T-helper 9 cell (primary cell): ENCODE measurements at places on chromosomes 16 and 17.

GRCh38 chr16:15396948-15397594 is 1.5 kb downstream of the MPV17L start:
- DNase-seq: no peak

DNA sequence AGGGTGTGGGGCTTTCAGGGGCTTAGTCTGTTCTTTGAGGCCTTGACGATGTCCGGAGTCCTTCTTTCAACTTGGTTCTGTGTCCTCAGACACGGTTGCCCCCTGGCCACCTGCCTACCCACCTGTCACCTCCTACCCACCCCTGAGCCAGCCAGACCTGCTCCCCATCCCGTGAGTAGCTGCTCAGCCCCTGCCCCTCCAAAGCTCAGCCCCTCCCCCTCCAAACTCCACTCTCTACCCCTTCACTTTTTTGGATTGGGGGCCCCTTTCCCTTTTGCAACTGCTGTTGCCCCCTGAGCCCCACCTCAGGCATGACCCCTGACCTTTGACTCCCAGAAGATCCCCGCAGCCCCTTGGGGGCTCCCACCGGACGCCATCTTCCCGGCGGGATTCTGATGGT is 1.2 kb downstream of the LAT start:
- no peak for DNase-seq

DNA sequence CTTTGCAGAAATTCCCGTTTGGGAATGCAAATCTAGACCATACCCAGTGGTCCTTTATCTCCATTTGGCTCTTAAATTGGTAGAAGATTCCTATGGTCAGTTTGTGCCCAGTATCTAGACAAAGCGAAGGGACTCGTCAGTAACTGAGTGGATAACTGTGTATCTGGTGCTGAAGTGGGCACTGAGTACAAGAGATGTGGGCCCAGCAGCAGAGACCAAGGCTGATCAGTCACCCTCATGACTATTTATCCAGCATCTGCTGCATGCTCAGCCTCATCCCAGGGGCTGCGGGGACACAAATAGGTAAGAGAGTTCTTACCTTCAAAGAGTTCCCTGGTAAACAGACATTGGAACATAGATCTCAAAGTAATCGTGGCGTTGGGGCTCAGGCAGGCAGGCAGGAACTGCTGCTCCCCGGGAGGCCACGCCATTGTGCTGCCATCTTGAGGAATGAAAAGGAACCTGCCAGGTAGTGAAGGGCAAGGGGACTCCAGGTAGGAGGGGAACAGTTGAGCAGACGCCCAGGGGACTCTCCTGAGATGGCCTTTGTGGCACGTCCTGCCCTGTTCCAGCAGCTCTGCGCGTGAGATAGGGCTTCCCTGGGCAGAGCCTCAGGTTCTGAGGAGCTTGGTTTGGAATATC is 10.3 kb downstream of the NT5M start:
- peak; percentile 56 for DNase-seq

DNA sequence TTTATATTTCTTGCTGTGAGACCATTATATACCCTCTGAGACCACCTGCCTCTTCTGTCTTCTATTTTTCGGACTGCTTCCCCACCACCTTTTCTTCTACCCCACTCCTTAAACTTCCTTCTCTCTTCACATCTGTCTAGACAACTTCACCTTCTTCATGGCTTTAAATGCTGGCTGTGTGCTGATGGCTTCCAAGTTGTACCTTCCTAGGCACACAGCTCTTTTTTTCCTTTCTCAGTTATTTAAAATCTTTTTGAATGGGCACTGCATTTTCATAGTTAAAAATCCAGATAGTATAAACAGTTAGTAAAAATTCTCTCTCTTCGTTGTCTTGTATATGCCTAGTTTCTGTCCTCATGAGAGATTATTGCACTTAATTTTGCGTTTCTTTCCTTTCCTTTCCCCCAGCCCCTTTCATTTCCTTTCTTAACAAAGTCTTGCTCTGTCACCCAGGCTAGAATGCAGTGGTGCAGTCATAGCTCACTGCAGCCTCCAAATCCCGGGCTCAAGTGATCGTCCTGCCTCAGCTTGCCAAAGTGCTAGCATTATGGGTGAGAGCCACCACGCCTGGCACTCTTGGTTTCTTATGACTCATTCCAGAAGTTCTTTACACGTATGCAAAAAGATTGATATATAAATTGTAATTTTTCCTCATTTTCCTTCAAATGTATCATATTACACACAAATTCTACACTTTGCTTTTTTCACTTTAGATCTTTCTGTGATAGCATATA is 114.3 kb downstream of the NPIPB5 start:
- DNase-seq: no peak

DNA sequence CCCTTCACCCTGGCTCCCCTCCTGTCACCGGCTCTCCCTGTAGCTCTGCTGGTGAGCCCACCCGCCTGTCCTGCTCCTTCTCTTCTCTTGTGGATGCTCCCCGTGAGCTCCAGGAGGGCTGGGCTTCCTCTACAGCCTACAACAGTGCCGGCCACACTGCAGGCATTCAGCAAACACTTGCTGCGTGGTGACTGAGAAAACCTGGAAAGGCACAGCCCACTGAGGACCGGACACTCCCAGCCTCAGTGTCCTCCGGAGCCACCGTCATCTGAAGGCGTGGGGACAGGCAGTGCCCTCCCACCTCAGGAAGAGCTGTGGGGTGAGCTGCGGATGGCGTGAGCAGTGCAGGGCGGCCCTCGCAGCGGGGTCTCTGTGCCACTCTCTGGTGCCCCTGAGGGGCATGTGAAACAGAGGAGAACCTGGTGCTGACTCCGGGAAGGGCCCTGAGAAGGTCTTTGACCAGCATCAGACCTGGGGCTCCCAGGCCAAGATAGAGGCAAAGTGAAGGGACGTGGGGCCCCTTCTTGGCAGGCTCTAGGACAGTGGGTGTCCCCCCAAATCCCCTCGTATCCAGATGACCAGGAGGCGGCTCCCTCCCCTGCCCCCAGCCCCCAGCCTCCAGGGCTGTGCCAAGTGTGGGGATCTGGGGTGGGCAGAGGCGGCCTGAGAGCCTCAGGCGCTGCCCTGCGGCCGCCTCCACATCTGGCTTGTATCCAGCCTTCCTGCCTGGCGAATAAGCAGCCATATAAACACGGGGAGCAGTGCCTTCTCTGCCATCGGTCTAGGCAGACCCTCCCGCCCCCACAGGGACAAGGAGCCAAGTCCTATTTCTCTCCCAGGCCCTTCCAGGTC is 44.0 kb upstream of the PABPN1L start:
- no peak for DNase-seq

DNA sequence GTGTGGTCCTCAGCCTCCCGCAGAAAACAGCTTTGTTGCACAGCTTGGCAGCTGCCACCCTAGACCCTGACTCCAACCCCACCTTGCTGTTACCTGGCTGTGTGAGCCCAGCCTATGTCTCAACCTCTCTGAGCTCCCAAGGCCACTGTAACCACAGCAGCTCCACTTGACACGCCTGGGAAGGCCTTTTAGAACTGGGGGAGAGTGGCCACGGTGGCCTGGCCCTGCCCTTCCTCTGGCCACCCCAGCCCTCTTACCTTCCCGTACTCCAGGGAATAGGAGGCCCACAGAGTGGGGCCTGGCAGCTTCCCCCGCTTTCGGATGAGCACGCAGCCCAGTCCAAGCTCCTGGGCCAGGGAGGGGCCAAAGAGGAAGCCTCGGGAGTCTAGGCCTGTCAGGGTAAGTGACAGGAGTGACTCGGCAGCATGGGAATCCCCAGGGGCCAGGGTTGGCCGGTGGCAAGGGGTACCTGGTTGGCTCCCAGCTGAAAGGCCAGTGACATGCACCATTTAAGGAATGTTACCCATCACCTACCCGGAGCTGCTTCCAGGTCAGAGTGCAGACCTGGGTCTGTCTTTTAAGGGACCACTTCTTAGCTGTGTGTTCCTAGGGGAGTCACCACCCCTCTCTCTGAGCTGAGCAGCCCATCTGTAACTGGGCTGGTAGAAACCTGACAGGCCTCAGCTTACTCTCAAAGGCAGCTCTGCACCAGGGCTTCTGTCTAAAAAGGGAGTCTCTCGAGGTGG is 1.4 kb downstream of the APRT start:
- DNase-seq: no peak

DNA sequence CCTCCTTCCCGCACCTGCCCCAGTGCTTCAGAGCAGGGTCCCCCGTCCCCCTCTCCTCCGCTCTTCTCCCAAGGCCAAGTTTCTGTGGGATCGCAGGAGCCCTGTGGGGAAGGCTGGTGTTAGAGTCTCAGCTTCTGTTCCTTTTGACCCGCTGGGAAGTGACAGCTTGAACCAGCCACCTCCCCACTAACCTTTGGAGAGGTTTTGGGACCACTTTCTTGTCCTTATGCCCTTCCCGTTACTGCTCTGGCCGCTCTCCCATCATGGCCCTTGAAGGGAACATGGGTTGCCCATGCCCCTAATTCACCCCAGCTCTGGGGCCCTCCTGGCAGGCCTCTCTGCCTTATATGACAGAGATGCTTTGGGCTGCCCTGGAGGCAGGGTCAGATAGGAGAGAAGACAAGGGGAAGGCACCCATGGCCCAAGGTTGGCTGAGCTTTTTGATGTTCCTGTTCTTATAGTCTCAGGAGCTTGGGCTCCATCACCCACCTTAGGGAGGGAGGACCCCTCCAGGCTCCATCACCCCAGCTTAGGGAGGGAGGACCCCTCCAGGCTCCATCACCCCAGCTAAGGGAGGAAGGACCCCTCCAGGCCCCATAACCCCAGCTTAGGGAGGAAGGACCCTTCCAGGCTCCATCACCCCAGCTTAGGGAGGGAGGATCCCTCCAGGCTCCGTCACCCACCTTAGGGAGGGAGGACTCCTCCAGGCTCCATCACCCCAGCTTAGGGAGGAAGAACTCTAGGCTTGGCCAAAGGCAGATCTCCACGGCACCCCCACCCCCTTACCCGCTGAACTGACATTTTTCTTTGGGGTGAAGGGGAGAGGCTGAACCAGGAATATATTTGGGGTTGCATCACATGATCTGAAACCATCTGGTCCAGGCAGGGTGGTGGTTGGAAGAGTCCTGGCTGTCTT is 45.0 kb downstream of the NT5M start:
- DNase-seq: no peak

DNA sequence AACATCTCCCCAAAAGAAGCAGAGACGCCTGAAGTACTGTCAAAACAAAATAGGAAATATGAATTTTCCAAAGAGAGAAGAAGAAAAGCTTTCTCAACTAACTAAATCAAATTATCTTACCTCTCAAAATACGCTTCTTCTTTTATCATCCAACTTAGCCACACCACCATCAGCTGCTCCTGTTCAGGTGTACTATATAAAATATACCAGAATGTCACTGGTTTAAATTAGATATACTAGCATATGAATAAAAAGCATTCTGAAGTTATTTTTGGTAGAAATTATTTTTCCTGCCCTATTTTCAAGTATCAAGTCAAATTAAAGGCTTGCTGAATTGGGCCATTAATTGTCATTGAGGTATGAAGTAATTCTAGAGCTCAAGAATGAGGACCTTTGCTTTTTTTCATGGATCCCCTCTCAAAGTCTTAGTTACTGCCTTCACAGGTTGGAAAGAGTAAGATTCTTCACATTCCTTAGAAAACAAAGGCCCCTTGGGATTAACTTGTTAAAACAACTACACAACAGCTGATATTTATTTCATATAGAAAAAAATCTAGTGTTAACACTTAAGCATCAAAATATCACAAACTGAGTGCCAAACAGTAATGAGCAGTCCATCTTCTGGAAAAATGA is 30.1 kb downstream of the INTS2 start:
- DNase-seq: no peak

GRCh38 chr16:63998-64913 is 8.2 kb downstream of the RHBDF1 start:
- DNase-seq: no peak

- DNase-seq: no peak
Observed at GRCh38 chr17:69367298-69367697, 40.4 kb upstream of the ABCA5 start.

DNA sequence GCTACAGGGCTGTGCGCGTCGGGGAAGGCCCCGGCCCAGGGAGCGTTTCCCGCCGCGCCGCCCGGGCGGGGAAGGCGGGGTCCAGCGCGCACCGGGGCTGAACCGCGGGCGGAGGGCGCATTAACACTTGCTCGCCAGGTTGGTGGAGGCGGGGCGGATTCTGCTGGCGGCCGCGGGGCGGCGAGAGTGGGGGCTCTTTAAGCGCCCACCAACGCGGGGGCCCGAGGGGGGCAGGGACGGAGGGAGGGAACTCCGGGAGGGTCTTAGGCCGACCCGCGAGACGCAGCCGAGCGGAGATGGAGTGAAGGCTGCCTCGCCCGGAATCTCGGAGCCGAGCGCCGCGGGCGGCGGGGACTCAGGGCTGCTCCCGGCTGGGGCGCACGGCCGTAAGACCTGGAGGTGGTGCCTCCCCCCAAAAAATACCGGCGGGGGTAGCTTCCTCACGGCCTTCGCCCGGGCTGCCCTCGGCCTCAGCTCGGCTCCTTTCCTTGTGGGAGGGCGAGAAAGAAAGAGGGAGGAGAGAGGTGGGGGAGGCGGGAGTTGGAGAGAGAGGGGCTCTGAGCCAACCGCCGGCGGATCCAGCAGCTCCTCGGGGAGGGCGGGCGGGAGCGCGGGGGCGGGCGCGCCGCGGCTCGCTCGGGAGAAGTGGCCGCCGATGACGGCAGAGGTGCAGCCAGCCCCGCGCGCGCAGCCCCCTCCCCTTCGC is 415 bp upstream of the FOXF1 start:
- no peak for DNase-seq

DNA sequence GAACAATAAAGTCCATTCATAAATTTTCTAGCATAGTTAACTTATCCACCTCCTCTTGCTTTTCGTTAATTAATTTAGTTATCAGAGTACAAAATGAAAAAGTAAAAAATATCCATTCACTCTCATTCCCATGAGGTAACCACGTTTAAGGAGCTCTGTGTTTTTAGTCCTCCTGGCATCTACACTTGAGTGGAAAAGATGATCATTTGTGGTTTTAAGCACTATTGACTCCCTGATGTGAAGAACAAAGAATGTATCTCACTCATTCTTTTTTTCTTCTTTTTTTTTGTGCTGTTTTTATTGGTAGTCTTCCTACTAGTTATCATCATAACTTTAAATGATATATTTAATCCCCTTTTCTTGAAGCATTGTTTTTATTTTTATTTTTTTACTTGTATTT is 26.1 kb downstream of the QPRT start:
- DNase-seq: no peak

GRCh38 chr17:2592971-2593820 is at the start of gene PAFAH1B1:
TSS of gene PAFAH1B1 (plus strand) at chr17:2593654. CDS start at chr17:2638289, 44,635 bp downstream.
- DNase-seq: peak; percentile 93

GRCh38 chr16:13982451-13982850 is 62.5 kb downstream of the ERCC4 start:
- DNase-seq: no peak

- no peak for DNase-seq
Observed at GRCh38 chr17:66829883-66830282, 5.0 kb upstream of the CACNG5 start.

GRCh38 chr17:7220593-7221277 is 997 bp downstream of the ACADVL start:
- DNase-seq: peak; percentile 40

DNA sequence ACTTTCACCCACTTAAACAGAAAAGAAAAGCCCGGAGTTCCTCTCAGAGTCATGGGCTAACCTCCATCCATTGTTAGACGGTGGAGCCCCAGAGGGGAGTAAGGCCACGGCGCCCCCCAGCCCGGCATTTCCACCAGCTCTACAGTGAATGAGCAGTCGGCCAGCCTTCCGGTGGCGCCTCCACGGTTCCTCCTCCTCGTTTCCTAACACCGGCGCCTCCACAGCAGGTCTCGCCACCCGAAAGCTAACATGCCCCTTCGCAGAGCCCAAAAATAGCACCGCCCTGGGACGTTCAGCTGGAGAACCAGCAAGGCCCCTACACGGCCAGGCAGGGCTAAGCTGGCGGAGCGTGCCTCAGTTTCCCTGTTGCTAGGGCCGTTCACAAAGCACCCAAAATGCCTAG is 858 bp downstream of the MMD start:
- peak; percentile 27 for DNase-seq
